ENCODE measurements at places on chromosomes 7 and 10.

DNA sequence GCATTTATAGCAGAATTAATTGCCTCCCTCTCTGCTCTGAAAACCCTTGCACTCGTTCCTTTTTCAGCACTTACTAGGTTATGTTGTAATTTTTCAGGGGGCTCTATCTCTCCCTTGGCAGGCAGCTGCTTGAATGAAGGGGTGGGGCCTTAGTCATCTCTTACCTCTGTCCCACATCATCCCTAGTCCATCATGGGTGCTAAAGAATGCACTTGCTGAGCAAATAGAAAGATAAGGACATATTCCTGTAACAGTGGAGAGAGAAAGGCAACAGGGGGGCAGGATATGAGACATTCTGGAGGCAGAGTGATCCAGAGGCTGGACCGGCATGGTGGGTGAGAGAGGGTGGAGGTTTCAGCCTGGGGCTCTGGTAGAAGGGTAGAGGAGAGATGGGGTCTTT is 60.0 kb downstream of the MINDY4 start:
- no peak for DNase-seq

GRCh38 chr7:103951311-103951710 is 38.1 kb downstream of the RELN start:
- DNase-seq: no peak

DNA sequence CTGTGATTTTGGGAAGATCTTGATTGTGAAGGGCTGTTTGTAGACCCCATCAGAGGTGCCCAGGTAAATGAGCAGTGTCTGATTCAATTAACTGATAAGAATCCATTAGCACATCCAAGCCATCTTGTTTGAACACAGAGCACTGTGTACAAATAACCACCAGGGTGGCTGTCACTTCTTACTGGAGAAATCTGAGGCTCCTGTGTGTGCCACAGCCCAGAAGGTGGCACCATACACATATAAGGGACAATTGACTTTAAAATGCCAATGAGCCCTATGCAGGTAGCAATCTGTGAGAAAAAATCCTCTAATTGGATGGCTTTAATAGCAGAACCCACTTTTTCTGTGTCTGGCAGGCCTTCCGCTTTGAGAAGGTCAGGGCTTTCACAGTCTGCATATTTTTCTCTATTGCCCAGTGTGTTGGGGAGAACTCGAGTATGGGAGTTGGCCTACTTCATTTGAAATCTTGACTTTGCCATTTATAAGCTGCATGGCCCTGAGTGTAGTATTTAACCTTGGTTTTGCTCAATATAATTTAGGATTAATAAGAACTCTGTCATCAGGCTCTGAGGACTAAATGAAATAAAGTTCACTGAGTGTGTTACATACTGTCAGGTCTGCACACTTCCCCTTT is 517.4 kb downstream of the CCSER2 start:
- DNase-seq: no peak

DNA sequence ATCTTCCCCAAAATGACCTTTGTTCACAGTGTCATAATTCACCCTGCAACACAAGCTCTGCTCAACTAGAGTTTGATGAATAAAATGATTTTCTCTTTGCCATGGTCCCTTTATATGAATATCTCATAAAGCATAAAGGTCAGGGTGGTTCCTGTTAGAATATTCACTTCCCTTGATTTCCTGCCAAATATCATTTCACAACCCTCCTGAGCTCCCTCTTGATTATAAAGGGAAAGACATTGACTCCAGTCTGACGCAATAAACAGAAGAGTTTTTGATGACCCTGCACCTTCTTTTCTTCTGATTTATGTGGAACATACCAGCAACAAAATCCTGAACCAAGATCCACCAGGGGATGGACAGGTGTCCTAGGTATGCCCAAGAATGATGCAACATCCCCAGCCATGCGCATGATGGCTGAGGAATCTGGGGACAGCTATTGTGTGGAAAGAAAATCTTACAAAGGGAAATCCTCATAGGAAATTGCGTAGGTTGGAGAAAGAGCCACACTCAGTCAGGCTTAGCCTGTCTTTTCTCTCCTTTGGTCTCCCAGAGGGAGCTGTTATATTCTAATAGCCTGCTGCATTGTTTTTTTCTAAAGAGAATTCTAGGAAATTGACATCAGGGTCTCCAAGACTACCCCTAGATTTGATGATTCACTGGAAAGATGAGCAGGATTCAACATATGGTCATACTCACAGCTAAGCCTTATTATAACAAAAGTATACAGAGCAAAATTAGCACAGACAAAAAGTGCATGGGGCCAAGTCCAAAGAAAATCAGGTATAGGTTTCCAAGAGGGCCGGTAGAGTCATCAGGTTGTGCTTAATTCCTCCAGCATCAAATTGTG is 18.8 kb downstream of the IFIT3 start:
- DNase-seq: no peak

- DNase-seq: no peak
Measured at GRCh38 chr7:91292506-91292905, 28.3 kb downstream of the FZD1 start.

DNA sequence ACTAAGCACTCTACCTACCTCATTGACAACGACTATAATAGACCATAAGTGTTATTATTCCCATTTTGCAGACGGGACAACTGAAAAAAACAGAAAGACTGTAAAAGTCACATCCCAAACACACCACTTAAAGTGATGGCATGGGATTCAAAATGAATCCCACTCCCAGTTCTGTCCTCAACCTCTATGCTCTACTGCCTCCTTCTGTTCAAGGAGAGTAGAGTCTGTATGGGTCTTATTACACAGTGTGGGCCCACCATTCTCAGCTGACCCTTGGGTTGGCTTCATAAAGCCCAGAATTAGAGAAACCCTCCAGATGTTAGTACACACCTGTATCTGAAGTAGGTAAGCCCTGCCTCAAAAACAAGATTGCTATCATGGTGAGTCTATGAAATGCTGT is 102.2 kb downstream of the GRM8 start:
- no peak for DNase-seq

GRCh38 chr10:36500266-36500665 is 625.1 kb upstream of the ANKRD30A start:
- DNase-seq: no peak

- DNase-seq: no peak
Measured at GRCh38 chr7:32075612-32076011, 5.4 kb upstream of the PDE1C start.

- no peak for DNase-seq
Measured at GRCh38 chr7:105270117-105270516, 118.6 kb downstream of the SRPK2 start.

- DNase-seq: no peak
Measured at GRCh38 chr7:93723424-93724124, 149.1 kb upstream of the CALCR start.

- no peak for DNase-seq
Measured at GRCh38 chr10:6669269-6669859, 89.3 kb upstream of the PRKCQ start.

- no peak for DNase-seq
Measured at GRCh38 chr7:25619963-25620799, 391.9 kb upstream of the NPVF start.

DNA sequence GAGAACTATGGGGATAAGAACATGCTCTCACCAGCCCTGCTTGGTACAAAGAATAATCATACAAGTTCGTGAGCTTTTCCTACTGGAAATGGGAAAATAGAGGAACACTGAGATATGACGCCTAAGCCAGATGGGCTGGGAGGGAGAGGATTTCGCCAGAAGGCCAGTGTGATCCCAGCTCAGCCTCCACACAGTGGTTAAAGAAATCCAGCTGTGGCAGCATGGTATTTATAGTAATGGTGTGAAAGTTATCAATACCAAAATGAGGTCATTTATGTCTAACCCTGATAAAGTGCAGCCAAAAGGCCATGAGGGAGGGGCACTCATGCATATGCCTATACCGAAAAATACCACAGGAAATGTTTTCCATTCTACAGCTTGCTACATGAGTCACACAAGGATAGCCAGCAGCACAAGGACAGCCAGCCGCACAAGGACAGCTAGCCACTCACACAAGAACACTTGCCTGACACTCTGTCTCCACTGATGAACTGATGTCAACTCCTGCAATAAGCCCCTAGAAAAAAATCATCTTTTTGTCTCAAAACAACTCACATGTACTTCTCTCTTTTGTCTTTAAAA is 49.4 kb downstream of the FRMPD2 start:
- no peak for DNase-seq

DNA sequence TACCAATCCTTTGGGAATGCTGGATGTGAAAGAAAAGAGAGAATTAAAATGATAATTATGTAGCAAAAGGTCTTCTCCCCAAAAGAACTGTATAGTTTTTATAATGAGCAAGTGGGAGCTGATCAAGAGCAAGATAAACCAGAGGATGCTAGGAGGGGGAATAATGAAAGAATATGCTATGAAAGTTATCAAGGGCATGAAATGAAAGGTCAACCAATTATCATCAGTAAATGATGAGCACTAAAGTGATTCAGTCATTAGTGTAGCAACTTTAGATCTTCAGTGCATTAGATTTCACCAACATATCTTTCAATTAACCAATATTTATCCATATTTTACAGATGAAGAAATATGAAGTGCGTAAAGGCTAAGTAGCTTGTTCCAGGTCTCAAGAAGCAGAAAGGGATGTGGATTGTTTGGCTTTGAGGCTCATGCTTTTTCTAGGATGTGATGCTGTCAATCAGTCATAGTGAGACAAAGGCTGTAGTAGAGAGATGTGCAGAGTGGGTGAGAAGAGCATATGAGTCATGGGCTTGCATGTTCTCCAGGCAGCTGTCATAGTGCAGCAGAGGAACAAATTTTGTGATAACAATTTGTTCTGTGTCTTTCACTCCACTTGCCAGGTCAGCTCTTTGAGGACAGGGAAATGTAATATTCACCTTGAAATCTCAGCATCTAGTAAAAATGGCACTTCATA is 5.7 kb upstream of the OR2F2 start:
- no peak for DNase-seq

DNA sequence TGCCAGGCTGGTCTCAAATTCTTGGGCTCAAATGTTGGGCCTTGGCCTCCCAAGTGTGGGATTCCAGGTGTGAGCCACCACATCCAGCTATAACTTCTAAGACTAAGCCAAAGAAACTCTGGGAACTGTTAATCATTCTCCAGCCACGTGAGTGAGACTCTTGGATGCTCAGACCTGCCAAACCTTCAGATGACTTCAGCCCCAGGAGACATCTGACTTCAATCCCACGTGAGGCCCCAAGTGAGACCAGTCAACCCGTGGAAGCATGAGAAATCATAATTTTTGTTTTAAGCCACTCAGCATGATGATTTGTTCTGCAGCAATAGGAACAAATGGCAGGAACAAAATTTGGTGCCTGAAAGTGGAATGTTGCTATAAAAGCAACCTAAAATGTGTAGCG is 4.3 kb upstream of the PCBD1 start:
- DNase-seq: no peak

GRCh38 chr7:33824911-33825459 is 80.4 kb upstream of the BMPER start:
- DNase-seq: no peak

GRCh38 chr10:79923145-79923544 is 25.8 kb downstream of the SFTPD start:
- DNase-seq: no peak

GRCh38 chr7:131826960-131827359 is 270.5 kb upstream of the PODXL start:
- DNase-seq: no peak

DNA sequence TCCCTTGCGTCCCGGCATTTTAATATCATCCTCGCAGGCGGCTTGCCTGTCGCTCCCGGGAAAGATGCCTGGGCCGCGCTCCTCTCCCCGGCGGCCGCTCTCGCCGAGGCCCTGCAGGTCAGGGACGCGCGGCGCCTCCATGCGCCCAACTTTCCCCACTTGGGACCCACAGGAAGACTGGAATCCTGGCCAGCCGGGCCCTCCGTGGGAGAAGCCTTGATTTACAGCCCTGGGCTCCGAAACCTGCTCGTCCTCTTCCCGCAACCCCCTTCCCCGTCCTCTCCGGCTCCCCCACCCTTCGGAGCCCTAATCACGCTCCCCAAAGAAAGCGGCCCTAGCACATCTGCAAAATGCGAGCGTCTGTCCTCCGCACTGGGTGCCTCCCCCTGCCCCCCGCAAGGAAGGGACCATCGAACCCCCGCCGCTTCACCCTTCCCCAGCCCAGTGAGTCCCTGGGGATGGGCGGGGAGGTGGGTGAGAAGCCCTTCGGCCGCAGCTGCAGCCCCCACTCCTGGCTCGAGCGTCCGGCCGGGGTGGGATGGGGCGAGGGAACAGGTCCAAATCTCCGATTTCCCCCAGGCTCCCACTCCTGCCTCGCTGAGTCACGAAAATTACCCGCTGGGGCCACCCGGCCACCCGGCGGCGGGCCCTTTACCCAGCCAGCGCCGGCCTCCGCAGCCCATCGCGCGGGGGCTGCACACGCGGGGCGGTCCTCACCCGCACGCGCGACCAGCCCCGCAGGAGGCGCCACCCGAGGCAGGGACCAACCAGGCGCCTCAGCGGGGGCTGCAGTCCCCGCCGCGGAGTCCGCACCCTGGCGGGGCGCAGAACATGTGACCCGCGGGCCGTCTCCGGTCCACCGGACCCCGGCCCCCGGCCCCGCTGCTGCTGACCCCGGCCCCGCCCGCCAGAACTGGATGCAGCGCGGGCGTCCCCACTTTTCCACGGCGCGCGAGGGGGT is 695 bp downstream of the HSPA12A start:
- DNase-seq: no peak

DNA sequence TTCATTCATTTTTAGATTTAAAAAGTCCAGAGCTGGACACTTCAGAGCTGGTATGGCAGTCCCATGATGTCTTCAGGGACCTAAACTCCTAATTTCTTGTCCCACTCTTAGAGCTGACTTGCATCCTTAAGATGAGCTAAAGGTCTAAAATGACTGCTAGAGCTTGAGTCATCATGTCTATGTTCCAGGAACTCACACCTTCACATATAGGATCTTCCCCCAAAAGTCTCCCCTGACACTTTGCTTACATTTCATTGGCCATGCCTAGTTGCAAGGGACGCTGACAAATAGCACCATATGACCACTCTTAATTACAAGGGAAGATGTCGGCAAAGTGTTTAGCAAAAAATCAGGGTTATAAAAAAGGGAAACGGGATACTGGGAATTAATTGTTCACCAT is 10.4 kb upstream of the AOAH start:
- DNase-seq: no peak

DNA sequence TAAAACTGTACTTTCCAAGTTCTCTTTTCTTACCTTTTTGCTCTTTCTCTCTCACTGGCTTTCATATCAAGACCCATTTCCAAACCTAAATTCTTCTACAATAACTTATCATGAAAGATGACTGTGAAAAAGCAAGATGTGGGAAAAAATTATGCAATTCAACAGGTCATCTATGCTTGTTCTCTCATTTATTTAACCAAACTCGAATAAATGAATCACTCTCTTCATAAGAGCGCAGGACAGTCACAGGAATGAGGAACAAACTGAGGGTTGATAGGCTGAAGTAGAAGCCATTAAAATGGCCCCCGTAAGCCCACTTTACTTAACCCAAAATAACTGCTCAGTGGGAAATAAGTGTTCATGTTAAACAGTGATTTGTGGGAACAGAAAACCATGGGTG is 1289.7 kb upstream of the SORCS1 start:
- DNase-seq: no peak
